Umbilical cord (tissue), 2 donors: ENCODE measurements at places on chromosomes 2 and 18. TPM values are rescaled to one million over a fixed set of nuclear protein-coding genes. Genes with fewer than 3 reads are reported as not detected.

LGALSL gene
- total RNA-seq, result 14.9 TPM

POMC gene
- 0.72 TPM for total RNA-seq

EXOC6B gene
- 40.0 TPM for total RNA-seq

MAPK4 gene
- 7.9 TPM for total RNA-seq

CRACDL gene
- total RNA-seq, result 1.9 TPM

C2orf15 gene
- 1.7 TPM for total RNA-seq

DOCK10 gene
- total RNA-seq, result 25.5 TPM

SFTPB gene
- total RNA-seq, result 1.7 TPM

AKAIN1 gene
- not detected for total RNA-seq

AFF3 gene
- 22.1 TPM for total RNA-seq

CNGA3 gene
- total RNA-seq, result 1.2 TPM

VPS4B gene
- 51.3 TPM for total RNA-seq

AGAP1 gene
- 13.5 TPM for total RNA-seq

GKN2 gene
- 0.96 TPM for total RNA-seq

FIGN gene
- total RNA-seq, result 2.9 TPM

FKBP1B gene
- total RNA-seq, result not detected

ASXL2 gene
- 7.9 TPM for total RNA-seq

GPR148 gene
- total RNA-seq, result 0.48 TPM

TAF4B gene
- total RNA-seq, result 4.3 TPM

DSC2 gene
- total RNA-seq, result 27.7 TPM

EML6 gene
- total RNA-seq, result 3.4 TPM

COLEC11 gene
- total RNA-seq, result not detected

FOXD4L1 gene
- 0.96 TPM for total RNA-seq

BOLL gene
- 5.5 TPM for total RNA-seq

LDLRAD4 gene
- 104 TPM for total RNA-seq

CD28 gene
- total RNA-seq, result 13.0 TPM

IL1F10 gene
- 0.72 TPM for total RNA-seq

IL37 gene
- not detected for total RNA-seq
